B cell (primary cell): ENCODE measurements at places on chromosomes 12 and 14. TPM values are rescaled to one million over a fixed set of nuclear protein-coding genes. Genes with fewer than 3 reads are reported as not detected.

GRCh38 chr12:109827566-109828550 is 5.3 kb downstream of the TRPV4 start:
- no peak for DNase-seq

DNA sequence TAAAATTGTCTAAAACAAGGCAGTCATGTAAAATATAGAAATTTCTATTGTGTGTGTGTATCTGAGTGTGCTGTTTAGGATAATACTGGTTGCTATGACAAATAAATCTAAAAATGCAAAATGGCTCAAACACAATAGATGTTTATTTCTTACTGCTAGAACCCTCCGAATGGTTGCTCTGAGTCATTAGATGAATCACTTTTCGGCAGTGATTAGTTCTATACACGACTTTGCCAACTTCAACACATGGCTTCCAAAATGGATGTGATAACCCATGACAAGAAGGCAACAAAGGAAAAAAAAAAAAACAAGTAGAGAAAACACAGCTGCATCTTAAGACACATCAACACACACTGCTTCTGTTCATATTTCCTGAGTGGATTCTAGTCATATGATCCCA is 729.2 kb downstream of the AACS start:
- DNase-seq, result no peak

GRCh38 chr12:91766454-91766853 is 379.2 kb downstream of the BTG1 start:
- DNase-seq, result no peak

Gene TSHR
- 0.15 and 0.59 TPM in 2 replicates for polyA plus RNA-seq

DNA sequence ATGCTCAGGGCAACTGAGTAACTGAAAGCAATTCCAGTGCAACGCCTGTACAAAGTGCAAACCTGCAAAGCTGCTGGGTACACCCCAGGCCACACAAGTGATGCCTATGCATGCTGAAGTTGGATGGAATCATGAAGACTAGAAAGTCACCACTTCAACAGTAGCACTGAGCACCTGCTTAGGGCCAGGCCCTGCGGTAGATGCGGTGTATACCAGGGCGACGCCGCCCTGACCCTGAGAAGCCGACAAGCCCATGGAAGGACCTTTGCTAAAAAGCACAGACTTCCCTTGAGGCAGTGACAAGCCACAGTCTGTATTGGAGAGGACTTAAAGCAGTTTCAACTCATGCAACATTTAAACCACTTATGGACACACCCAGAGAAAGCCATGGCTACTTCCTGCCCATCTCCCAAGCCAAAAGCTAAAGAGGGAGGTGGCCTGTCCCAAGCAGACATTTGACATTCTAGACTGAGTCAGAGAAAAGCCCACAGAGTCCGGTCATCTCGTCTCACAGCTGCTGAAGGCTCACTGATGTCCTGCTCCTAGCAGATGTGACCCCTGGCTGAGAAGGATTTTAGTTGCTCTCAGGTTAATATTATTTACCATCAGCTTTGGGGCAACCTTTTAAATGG is 843.9 kb upstream of the TMEM132C start:
- no peak for DNase-seq

DNA sequence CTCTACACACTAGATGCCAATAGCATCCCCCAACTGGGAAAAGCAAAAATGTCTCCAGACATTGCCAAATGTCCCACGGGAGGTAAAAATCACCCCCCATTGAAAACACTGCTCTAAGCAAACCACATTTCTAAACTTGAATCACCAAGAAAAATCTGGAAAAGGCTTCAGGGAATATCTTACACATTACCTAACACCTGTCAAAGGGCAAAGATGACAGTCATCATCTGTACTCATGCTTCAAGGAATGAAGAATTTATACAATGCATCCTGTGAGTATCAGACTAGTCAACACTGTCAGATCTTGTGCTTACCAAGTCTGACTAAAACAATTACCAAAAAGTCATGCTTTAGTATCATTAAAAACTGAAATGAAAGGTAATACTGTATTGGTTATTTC is 161.6 kb upstream of the SOX5 start:
- DNase-seq, result no peak

DNA sequence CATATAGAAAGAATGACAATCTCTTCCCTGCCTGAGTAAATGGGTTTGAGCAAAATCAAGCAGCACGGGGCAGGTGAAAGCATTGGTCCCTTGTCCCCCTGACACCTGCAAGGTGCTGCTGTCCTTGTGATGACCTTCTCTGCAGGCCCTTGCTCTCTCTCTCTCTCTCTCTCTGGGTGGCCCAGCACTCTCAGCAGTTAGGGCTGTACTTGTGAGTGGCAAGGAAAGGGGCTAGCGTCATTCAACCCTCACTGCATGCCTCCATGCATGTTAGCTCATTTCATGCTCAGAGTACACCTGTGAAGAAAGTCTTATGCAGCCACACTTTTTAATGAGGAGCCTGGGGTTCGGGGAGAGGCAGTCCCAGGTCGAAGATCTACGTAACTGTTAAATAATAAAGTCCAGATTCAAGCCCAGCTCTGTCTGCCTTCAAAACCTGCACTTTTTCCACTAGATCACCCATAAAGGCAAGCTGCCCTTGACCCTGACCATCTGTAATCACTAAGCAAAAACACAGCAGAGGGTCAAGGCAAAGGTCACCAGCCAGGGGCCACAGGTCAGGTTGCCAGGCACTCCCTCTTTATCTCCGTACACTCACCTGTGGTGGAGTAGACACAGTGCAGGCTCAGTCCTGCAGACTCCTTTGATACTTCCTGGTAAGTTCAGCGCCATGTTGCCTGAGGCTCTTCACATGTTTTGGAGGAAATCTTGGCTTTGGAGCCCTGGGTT is 44.9 kb upstream of the CLMN start:
- no peak for DNase-seq

DNA sequence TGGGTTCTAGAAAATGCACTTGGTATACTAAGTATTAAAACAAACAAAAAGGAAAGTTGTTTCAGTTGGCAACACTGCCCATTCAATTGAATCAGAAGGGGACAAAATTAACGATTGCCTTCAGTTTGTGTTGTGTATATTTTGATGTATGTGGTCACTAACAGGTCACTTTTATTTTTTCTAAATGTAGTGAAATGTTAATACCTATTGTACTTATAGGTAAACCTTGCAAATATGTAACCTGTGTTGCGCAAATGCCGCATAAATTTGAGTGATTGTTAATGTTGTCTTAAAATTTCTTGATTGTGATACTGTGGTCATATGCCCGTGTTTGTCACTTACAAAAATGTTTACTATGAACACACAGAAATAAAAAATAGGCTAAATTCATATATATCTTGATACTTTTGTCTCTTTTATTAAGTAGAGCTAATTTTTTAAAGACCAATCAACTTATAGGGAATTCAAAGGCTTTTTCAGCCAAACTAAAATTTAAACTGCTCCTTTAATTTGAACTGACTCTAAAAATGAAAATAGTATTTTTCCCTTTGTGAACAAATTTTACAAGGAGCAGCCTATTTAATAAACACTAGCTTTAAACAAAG is 2.8 kb downstream of the FOXG1 start:
- no peak for DNase-seq
